ENCODE measurements at places on chromosomes 16 and 17.

DNA sequence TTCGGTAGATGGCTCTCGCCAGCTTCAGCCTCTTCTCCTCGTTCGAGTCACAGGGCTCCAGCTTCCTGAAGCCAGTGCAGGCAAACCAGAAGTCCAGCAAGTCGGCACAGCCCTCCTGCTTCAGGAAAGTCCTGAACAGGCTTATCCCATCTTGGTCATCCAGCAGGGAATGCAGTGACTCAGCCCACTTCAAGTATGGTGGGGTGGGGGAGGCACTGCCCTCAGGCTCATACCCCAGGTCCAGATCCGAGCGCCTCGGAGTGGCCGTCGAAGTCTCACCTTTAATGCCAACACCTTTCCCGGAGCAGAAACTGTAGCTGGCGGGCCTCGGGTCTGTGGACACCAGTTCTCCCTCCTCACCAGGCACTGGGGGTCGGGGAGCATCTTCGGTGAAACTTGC lies 5.9 kb downstream of the AXIN1 start:
- DNase-seq, result no peak

GRCh38 chr16:64865069-64865696 lies 256.7 kb downstream of the CDH11 start:
- DNase-seq, result no peak

- no peak for DNase-seq
Measured at GRCh38 chr16:30977502-30977901, 7.5 kb upstream of the HSD3B7 start.

DNA sequence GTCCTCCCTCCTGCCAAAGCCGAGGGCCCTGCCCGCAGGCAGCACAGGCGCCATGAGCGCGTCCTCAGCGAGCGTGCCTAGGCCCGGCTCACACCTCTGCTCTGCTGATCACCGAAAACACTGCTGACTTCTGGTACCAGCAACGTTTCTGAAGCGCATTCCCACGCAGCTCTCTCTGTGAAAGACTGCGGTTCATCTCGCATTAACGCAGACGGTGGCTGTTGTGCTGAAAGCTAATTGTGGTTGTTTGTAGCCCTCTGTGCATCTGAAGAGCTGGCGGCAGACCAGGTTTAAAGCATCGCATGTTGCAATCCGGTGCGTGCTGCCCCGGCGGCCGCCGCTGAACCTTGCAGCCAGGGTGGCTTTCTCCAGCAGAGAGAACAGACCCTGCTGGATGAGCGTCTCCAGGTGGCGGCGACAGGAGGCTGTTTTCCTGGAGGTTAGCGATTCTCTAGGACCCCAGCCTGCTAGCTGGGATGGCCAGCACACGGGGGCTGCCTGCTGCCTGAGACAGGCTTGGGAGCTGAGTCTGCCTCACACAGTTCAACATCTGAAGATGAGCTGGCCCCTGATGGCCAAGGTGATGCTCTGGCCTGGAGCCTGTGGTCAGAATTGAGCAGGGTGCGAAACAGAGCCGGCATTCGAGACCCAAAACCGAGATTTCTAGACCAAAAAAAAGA lies 49.8 kb upstream of the CHMP6 start:
- no peak for DNase-seq

- DNase-seq, result peak; percentile 82
Measured at GRCh38 chr16:74480150-74481029, 59.1 kb upstream of the CLEC18B start.

- DNase-seq, result no peak
Measured at GRCh38 chr17:67680445-67681224, 37.1 kb upstream of the NOL11 start.

DNA sequence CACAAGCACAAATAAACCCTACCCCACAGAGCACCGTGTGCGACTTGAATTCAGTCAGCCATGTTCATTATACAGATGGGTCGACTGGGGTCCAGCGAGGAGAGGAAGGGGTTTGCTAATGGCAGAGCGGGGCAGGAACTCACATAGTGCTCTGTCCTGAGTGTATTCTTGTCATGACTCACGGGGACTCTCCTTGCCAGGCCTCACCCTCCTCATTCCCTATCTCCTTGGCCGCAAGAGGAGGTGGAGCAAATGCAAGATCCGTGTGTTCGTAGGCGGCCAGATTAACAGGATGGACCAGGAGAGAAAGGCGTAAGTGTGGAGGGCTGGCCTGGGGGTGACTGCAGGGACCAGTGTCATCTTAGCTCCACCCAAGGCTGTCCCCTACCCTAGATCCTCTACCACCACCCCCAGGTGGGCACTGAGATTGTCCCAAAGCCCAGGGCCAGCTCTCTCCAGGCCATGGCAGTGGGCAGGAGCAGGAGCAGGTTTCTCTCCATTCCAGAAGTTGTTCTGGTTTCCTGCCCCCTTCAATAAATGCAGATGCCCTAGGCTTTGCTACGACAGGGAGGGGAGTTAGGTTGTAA lies 29.4 kb downstream of the SLC12A3 start:
- DNase-seq, result no peak

- DNase-seq, result no peak
Measured at GRCh38 chr16:65336160-65336559, 214.3 kb upstream of the CDH11 start.

DNA sequence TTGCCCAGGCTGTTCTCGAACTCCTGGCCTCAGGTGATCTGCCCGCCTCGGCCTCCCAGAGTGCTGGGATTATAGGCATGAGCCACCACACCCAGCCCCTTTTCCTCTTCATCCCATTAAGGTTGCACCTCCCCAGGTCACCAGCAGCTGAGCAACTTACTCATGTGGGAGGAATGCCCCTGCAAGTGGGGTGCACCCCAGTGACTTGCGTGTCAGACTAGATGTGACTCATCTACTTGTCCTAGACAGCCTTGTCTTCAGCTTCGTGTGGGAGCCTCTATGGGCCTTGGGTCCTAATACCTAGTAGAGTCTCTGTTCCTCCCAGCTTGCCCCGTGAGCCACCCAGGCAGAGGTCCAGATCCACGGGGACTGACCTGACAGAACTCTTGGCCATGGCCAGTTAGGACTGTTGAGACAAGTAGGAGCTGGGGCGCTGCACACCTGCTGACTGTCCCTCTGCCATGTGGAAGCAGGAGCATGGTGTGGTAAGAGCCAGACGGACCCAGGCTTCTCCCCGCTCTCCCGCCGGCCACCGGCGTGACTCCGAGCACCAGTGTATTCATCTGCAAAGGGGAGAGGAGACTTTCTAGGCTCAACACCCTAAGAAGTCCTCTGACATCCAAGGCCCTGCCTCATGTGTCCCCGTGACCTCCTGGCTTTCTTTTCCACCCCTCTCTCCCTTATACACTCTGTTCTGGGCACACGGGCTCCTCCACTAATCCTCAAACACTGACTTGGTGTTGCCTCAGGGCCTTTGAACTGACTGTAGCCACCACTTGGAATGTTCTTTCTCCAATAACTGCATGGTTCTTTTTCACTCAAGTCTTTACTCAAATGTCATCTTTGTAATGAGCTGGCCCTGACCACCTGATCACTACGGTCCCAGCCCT lies 11.6 kb upstream of the CBX4 start:
- DNase-seq, result no peak

GRCh38 chr17:55154101-55154500 lies 110.7 kb upstream of the HLF start:
- DNase-seq, result no peak

- DNase-seq, result no peak
Measured at GRCh38 chr16:31149894-31150890, at the start of gene PRSS36. Gene PRSS36 (minus strand): TSS chr16:31150066. CDS start chr16:31150035, 31 bp downstream.

All from HAP-1 (cell line).